Stomach (tissue), 19 donors: ENCODE measurements at places on chromosomes 5 and 9. TPM values are rescaled to one million over a fixed set of nuclear protein-coding genes. Genes with fewer than 3 reads are reported as not detected.

- H3K27ac ChIP-seq, result no peak overlapping the region
- H3K27me3 ChIP-seq, result no peaks in the 10 kb centered on the region
- no peak overlapping the region for H3K4me3 ChIP-seq
- no peak for DNase-seq
Measured at GRCh38 chr5:149338364-149338763, 6.9 kb upstream of the GRPEL2 start.

DNA sequence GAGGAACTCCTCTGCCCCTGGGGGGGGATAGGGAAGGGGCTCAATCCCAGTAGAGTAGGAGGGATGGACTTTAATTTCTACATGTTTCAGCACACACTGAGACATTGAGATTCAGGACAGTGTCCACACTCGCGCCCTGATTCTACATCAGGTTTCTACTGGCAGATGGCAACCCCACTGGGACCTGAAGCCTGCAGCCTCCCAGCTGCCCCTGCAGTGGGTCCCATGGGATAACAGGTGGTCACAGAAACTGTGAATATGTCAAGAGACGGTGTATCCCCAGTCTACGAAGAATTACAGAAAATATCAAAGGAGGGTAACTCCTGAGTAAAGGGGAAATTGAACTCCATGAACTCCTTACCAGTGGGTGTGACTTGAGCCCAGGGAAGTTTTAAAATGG is 2.4 kb upstream of the TERT start:
- no peaks in the 10 kb centered on the region for H3K36me3 ChIP-seq
- H3K27ac ChIP-seq, result no peak overlapping the region
- H3K4me1 ChIP-seq, result peaks cover 25% of the 10 kb centered on the region
- H3K27me3 ChIP-seq, result peaks cover 61% of the 10 kb centered on the region
- H3K4me3 ChIP-seq, result no peak overlapping the region

SLCO6A1 gene
- not detected for total RNA-seq

- no peaks in the 10 kb centered on the region for H3K36me3 ChIP-seq
- H3K27ac ChIP-seq, result no peak overlapping the region
- no peak for DNase-seq
- H3K4me1 ChIP-seq, result no peaks in the 10 kb centered on the region
- no peaks in the 10 kb centered on the region for H3K27me3 ChIP-seq
- H3K4me3 ChIP-seq, result no peak overlapping the region
Measured at GRCh38 chr9:26043431-26043830, 365.2 kb upstream of the TUSC1 start.

GRCh38 chr5:428219-428618 is 14.8 kb upstream of the EXOC3 start:
- H3K4me1 ChIP-seq, result no peaks in the 10 kb centered on the region
- H3K27me3 ChIP-seq, result no peaks in the 10 kb centered on the region
- no peaks in the 10 kb centered on the region for H3K36me3 ChIP-seq
- H3K4me3 ChIP-seq, result no peak overlapping the region
- peak; percentile 21 for DNase-seq

MAP1B gene
- 98.6 TPM for total RNA-seq

DNA sequence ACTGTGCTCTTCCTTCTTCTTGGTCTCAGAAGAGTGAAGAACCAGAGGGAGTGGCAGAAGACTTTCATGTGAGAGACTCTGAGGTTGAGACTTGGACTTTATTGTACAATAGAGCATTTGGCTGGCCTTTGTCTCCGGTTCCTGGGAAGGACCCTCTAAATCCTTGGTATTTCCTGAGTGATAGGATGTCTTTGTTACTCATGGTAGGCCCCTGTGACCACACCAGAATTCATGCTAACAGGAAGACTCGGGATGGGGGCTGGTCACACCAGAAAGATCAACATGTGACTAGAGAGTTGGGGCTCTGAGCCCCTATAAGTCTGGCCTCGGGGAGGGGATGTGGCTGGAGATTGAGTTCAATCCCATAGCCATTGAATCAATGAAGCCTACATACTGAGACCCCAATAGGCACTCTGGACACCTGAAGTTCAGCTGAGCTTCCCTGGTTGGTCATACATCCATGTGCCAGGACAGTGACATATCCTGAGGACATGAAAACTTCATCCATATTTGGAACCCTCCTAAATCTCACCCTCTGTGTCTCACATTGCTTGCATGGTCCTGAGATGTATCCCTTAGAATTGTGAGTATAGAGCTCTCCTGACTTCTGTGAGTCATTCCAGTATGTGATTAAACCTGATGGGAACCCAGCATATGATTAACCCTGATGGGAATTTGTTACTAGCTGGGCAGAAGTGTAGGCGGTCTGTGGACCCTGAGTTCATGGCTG is 201.7 kb downstream of the GADD45G start:
- no peak overlapping the region for H3K4me3 ChIP-seq
- no peaks in the 10 kb centered on the region for H3K36me3 ChIP-seq
- H3K4me1 ChIP-seq, result peaks cover 15% of the 10 kb centered on the region
- H3K27me3 ChIP-seq, result no peaks in the 10 kb centered on the region
- DNase-seq, result no peak

DNA sequence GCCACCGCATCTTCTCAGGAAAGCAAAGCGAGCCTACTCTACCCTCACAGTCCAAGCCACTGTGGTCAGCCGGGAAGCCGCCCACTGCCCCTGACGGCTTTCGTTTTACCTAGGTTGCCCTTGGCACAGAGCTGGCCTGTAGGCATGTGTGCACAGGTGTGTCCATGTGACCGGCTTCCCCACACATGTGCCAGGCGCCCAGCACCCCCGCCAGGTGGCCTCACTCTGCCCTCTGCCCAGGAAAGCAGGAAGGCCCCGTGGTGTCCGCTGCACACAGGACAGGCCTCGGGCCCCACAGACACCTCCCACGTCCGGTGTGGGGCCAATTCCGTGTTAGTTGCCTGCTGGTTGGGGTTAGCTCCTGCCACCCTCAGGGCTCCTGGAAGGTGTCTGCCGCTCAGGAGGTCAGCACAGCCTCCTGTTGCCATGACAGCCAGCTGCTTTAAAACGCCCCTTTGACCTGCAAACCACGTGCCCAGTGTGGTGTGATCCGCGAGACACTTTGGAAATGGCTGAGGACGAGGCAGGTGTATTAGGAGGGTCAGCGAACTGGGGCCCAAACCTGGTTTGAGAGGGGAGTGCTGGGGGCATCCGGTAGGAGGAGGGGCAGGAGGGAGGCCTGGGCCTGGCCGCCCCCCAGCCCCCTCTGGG is 28.7 kb downstream of the TPPP start:
- no peak for DNase-seq
- peaks cover 67% of the 10 kb centered on the region for H3K36me3 ChIP-seq
- H3K4me3 ChIP-seq, result peak overlapping the region; percentile 5

DNA sequence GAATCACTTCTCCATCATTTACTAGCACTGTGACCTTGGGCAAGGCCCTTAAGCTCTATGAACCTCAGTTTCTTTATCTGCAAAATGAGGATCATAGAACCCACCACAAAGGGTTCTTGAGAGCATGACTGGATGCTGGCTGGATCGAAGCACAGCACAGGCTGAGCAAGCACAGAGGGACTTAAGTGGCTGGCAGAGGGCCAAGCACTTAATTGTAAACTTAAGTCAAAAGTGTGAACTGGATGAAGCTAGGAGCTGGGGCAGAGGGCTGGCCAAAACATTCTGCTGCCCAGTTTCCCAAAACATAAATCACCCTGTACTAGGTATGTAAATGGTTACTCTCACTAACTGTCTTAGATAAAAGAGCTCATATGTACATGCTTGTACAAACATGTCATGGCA is 112.3 kb upstream of the WWC1 start:
- H3K27ac ChIP-seq, result no peak overlapping the region
- no peaks in the 10 kb centered on the region for H3K27me3 ChIP-seq
- H3K36me3 ChIP-seq, result no peaks in the 10 kb centered on the region
- H3K4me3 ChIP-seq, result no peak overlapping the region
- no peaks in the 10 kb centered on the region for H3K4me1 ChIP-seq

TOR2A gene
- total RNA-seq, result 5.0 TPM

CCNI2 gene
- total RNA-seq, result 0.92 TPM

- peaks cover 48% of the 10 kb centered on the region for H3K4me1 ChIP-seq
- no peak overlapping the region for H3K4me3 ChIP-seq
- H3K27ac ChIP-seq, result no peak overlapping the region
- no peaks in the 10 kb centered on the region for H3K36me3 ChIP-seq
- H3K27me3 ChIP-seq, result no peaks in the 10 kb centered on the region
Measured at GRCh38 chr5:169149317-169149716, 151.6 kb downstream of the SLIT3 start.

DNA sequence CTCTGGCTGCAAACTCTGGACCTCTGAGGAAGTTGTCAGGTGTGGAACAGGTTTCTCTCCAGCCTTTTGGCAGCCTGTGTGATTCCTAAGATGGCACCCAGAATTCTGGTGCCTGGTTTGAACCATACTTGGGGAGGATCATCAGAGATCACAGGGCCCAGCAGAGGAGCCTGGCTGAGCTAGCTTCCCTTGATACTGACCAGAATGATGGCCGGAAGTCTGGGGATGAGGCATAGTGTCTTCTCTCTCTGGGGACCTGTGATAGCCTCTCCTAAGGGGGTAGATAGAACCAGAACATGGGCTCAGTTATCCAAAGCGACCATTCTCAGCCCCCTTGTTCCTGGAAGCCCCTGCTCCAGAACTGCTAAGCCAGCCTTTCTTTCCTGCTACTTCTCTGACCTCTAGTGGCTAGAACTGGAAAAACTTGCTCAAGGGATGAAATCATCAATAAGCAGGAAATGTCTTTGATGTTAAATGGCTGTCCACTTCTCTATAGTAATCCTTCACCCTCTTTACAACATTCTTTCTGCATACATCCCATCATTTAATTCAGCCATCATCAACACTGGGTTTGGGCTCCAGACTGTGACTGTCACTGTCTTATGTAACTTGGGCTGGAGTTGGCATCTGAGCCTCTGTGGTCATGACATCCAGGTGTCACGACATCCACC is 55.1 kb downstream of the C9orf152 start:
- peaks cover 66% of the 10 kb centered on the region for H3K4me1 ChIP-seq
- H3K27ac ChIP-seq, result peak overlapping the region; percentile 79
- H3K27me3 ChIP-seq, result no peaks in the 10 kb centered on the region
- no peak overlapping the region for H3K4me3 ChIP-seq

DNA sequence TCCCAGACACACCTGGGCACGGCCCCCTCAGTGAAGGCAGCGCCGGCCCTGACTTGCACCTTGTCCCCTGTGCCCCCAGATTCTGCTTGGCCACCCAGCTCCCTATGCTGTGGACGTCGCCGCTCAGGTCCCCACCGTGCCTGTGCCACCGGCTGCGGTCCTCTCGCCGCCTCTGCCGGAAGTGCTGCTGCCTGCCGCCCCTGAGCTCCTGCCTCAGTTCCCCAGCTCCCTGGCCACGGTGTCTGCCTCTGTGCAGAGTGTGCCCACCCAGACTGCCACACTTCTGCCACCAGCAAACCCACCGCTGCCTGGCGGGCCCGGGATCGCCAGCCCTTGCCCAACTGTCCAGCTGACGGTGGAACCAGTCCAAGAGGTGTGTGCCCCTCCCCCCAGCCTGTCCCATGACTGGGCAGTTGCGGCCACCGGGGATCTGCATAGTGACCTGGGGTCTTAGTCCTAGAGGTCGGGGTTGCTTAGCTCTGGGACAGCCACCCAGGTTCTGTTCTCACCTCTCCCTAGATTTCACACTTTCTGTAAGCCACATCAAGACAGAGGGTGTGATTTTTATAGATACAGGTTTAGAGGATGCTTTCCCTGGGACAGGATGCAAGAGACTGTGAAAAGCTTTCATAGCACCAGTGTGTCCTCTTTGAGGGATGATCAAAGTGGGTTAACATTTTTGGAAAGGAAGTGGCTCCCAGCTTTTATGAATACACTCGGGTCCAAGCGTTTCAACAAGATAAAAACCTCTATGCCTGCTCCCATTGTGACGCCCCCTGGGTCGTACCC is 78.0 kb downstream of the WNK2 start:
- H3K27ac ChIP-seq, result peak overlapping the region; percentile 71
- H3K27me3 ChIP-seq, result no peaks in the 10 kb centered on the region
- no peak overlapping the region for H3K4me3 ChIP-seq
- peaks cover 9% of the 10 kb centered on the region for H3K36me3 ChIP-seq

GRCh38 chr5:31225118-31225517 is 31.6 kb downstream of the CDH6 start:
- H3K4me3 ChIP-seq, result no peak overlapping the region
- no peaks in the 10 kb centered on the region for H3K36me3 ChIP-seq
- H3K4me1 ChIP-seq, result peaks cover 8% of the 10 kb centered on the region
- DNase-seq, result no peak
- no peaks in the 10 kb centered on the region for H3K27me3 ChIP-seq
- H3K27ac ChIP-seq, result no peak overlapping the region

- no peaks in the 10 kb centered on the region for H3K36me3 ChIP-seq
- no peaks in the 10 kb centered on the region for H3K4me1 ChIP-seq
- H3K27ac ChIP-seq, result no peak overlapping the region
- no peak for DNase-seq
- no peak overlapping the region for H3K4me3 ChIP-seq
Measured at GRCh38 chr9:15743512-15743911, 190.7 kb downstream of the CCDC171 start.

- no peaks in the 10 kb centered on the region for H3K36me3 ChIP-seq
- DNase-seq, result no peak
- no peak overlapping the region for H3K4me3 ChIP-seq
- no peaks in the 10 kb centered on the region for H3K27me3 ChIP-seq
- H3K27ac ChIP-seq, result no peak overlapping the region
Measured at GRCh38 chr5:166338801-166339200, 1952.6 kb upstream of the WWC1 start.

SPRY4 gene
- total RNA-seq, result 11.1 TPM
